ENCODE measurements at places on chromosomes 4 and X.

DNA sequence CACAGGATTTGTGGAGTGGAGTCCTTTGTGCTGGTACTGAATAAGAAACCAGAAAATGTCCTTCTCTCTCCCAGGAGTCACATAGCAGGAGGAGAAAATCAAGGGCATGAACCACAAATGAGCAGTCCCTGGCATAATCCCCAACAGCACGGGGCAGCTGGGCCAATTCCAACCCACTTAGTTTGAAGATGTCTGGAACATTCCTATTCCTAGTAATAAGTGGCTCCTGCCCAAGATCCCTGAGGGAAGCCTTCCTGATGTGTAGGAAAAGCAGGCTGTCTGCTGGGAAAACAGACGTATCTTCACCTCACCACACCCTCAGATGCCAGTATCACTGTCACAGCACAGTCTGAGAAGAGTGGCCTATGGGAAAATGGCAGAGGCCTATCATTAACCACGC is 182.8 kb upstream of the MAP3K15 start:
- DNase-seq: no peak

DNA sequence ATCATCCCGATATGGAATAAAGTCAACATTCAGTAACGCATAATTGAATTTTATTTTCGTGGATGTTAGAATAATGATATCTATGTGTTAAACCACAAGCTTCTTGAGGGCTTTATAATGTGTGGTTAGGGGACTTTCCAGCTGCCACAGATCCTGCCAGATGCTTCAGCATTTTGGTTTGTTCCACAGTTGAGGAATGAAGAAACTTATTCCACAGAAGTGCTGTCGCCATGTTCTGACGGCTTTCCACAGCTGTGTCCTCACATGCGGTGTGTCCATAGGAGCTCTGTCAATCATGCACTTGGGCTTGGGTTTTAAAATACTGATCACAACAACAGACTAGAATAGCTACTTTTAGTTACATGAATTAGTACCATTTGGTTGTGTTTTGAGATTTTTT is 411.9 kb downstream of the TRIML1 start:
- DNase-seq: no peak

- DNase-seq: no peak
Observed at GRCh38 chr4:116847616-116848015, 237.8 kb downstream of the TRAM1L1 start.

GRCh38 chr4:138562544-138562991 is 320.4 kb upstream of the SLC7A11 start:
- DNase-seq: no peak

- no peak for DNase-seq
Observed at GRCh38 chrX:31323658-31324057, 251.8 kb upstream of the FTHL17 start.

GRCh38 chr4:71027611-71028010 is 34.2 kb downstream of the DCK start:
- DNase-seq: no peak

DNA sequence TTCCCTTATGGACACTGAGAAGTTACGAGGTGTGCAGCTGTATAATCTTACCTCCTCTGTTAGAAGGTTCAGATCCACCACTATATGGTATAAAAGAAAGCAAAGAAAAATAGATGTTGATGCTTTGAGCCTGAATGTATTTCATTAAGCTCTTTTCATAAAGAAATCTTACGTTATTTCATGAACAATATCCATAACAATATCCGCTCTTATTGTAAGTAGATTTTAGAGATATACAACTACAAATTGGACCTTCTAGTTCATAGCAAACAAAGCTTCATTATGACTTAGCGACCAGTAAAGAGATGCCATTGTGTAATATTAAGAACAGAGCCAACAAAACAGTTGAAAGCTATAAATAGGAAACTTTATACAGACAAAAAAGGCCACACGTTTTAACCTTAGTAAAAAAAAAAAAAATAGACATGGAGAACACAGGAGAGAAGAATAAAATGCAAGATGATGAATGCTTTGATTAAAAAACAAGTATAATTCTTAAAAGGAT is 203.6 kb downstream of the PDGFC start:
- no peak for DNase-seq

GRCh38 chrX:47068214-47068613 is 10.0 kb upstream of the RGN start:
- no peak for DNase-seq

DNA sequence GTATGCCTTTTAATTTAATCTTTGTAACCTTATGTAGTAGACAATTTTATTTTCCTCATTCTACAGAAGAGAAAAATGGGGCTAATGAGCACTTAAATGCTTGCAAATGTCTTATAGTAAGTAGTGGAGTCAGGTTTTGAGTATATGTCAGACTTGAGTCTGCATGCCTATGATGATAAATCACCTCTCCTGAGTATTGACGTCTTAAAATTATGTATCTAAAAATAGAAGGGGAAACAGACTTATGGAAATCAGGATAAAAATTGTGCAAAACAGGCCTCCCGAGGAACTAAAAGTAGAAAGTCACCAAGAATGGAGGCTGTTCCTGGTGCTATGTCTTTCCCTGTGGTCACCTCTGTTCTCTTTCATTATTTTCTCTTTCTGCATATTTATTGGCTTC is 92.7 kb downstream of the STIM2 start:
- no peak for DNase-seq

- DNase-seq: no peak
Observed at GRCh38 chr4:121187206-121187605, 23.1 kb upstream of the TNIP3 start.

- no peak for DNase-seq
Observed at GRCh38 chr4:47145630-47146029, 114.3 kb downstream of the GABRB1 start.

DNA sequence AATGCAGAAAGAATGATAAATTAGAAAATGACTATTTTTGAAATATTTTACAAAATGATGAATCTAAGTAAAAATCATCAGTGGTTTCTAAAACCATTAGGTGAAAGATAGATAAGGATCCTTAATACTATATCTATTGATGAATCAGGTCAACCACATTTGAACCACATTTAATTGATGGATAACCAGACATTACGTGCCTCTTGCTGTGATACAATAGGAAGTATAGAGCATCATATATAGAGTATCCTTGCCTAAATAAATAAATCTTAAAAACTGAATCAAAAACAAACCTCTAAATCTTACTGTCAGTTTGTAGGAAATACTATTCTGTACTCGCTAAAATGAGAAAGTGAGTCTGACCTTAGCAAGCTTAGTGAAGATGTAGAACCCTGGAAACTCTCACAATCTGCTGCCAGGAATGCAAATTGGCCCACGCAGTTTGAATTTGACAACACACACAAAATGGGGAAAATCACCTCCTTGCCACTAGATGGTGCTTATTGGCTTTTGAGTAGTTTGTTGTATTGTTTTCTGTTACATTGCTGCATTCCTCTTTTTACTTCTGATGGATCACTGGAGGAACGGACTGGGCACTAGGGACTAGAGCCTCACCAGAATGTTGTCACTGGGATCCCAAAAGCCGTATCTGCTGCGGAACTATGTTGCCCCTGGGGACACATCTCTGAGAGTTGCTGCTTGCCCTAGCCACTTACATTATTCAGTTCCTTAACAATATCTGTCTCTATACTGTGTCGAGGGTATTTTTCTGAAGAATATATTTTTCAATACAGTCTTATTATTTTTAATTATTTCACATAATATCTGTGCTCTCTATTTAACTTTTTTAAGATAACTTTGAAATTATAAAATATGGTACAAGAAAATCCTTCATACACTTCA is 25.4 kb upstream of the SLAIN2 start:
- peak; percentile 27 for DNase-seq

DNA sequence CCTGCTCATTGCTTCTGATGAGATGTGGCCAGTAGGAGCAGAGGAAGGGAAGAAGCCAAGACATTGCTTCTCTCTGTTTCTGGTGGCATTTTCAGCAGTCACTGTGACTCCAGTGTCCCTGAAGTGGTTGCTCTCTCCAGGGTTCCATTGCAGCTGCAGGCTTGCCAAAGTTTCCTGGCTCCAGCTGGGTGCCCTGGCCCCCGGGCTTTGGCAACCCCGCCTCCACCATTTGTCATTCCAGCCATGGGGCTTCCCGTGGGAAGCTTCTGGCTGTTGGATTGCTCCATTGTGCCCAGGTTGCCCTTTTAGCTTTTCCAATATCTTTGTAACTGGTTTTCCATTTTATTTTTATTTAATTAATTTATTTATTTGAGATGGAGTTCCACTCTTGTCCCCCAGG is 12.7 kb downstream of the FGFBP1 start:
- DNase-seq: no peak

DNA sequence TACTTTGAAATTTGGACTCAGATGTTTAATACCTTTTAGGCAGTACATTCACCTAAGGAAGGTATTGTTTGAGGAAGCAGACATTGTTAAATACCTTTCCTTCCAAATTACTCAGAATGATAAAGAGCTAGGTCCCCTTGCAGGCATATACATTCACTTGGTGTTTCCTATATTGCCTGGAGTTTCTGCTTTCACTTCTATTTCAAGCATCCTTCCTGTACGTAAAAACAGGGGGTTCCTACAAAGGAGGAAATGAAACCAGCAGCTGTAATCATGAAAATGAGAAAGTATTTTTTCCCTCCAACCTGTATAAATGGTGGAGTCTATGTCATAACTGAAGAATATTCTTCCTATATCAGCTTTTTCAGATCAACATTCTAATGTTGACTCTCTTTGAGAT is 90.4 kb upstream of the RASGEF1B start:
- DNase-seq: no peak

DNA sequence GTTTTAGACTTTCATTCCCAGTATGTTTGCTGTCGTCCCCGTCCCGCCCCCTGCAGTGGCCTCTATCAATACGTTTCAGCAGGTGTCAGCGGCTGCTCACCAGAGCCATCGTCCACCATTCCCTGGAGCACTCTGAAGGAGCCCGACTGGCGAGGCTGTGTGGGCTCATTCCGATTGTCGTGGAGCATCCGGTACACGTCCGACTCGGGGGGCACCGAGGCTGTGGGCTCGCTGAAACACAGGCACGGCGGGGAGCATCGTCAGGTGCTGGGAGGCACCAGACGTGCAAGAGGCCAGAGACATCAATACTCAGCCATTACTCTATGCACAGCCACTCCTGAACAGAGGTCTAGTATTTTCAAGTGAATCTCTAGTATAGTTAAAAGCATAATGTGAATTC is 28.9 kb downstream of the PDLIM3 start:
- DNase-seq: no peak

GRCh38 chrX:154333837-154334271 is 38.3 kb downstream of the TKTL1 start:
- DNase-seq: no peak

- DNase-seq: no peak
Observed at GRCh38 chrX:13732246-13733067, 2.0 kb downstream of the TRAPPC2 start.

GRCh38 chrX:368811-369562 is 17.7 kb downstream of the PPP2R3B start:
- no peak for DNase-seq

- no peak for DNase-seq
Observed at GRCh38 chrX:133685822-133686221, 270.5 kb upstream of the GPC4 start.

- DNase-seq: no peak
Observed at GRCh38 chrX:41303013-41303412, 30.9 kb upstream of the DDX3X start.

GRCh38 chr4:154126276-154126675 is 337.4 kb upstream of the SFRP2 start:
- no peak for DNase-seq

- no peak for DNase-seq
Observed at GRCh38 chrX:70422851-70423341, at the start of gene GDPD2. Gene GDPD2 (plus strand): TSS chrX:70423314. CDS start chrX:70424985, 1,671 bp downstream.

DNA sequence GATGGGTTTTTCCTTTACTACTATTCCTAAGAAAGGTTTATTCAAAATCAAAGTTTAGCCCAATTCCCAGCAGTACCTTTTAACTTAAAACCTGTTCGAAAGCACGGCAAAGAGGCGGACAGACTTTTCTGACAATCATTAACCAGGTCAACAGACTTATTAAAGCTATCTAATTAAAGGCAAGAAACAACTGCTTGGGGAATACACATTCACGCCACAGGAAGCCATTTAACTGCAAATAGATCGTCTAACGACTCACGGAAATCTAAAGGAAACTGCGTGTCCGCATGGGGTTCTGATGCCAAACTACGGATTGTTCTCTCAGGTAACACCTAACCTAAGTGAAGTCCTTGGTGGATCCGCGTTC is 663 bp upstream of the USP53 start:
- DNase-seq: no peak

DNA sequence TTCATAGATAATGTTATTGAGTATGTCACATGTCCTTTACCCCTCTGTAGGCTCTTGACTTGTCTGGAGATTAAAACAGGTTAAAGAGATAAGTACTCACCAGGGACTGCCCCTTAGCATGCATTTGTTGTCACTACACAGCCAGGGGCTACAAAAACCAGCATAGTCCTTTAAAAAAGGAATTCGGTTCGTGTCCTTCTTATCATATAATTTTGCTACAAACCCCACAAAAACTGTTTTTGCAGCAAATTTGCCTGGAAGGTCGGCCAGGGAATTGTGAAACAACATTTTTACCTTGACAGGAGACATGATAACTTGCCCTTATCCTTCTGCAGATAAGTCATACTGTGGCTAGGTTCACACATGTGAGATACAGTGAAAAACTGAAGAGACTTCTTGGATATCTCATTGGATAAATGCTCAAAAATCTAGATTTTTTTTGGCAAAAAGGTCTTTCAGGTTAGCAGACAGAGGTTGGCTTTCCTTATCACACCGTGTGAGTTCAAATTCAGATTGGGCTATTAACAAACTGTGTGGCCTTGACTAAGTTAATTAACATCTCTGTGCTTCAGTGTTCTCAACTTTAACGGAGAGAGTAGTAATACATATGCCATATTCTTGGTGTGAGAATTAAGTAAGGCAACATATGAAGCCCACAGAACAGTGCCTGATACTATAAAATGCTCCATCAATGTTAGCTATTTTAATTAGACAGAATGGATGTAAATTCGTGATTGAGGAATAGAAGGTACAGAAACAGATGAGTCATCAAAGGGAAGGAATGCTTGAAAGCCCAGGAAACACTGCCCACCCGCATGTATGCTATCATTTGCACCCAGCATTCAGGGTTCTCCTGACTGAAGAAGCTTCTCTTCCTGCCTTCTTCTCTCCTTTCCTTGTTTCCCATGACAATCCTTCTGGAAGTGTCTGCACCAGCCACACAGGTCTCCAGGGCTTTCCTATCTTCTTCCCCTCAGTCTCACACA is 30.0 kb downstream of the FAM9C start:
- DNase-seq: no peak

- DNase-seq: no peak
Observed at GRCh38 chr4:85459736-85460135, 15.2 kb upstream of the ARHGAP24 start.

DNA sequence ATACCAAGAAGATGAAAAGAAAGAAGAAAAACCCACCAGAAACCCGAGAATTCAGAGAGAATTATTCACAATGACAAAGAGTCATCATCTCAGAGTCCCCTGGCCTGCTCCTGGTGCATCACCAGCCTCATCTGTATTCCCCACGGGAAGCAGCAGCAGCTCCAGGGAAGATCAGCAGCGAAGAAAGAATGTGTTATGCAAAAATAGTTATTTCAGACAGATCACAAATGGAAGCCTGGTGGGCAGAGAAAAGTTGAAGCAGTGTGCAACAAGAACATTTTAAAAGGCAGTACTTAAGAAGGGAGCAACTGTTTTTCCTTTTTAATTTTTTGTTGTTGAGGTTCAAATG is 189.2 kb downstream of the PPP3CA start:
- no peak for DNase-seq

Measured in activated T-cell treated with anti-CD3 and anti-CD28 coated beads, Interleukin-2, amount 50 U/mL, for 48 hours (primary cell).